Natural killer cell (primary cell): ENCODE measurements at places on chromosomes 4 and X. TPM values are rescaled to one million over a fixed set of nuclear protein-coding genes. Genes with fewer than 3 reads are reported as not detected.

CD40LG gene
- total RNA-seq, result not detected

NDP gene
- total RNA-seq, result not detected

SLC6A14 gene
- total RNA-seq, result not detected

SOX3 gene
- not detected for total RNA-seq

TCP11X2 gene
- total RNA-seq, result not detected

EGF gene
- total RNA-seq, result 1.1 TPM

GATA1 gene
- 0.41 TPM for total RNA-seq

TNMD gene
- not detected for total RNA-seq

SPATA4 gene
- total RNA-seq, result not detected

DGAT2L6 gene
- total RNA-seq, result not detected

ACOX3 gene
- 12.4 TPM for total RNA-seq

NDUFA1 gene
- total RNA-seq, result 54.9 TPM

ADH1B gene
- total RNA-seq, result not detected

PRDX4 gene
- total RNA-seq, result 13.5 TPM

XPNPEP2 gene
- 2.6 TPM for total RNA-seq

GLOD5 gene
- total RNA-seq, result not detected

ASB12 gene
- not detected for total RNA-seq

CCDC120 gene
- total RNA-seq, result 12.5 TPM

TRIML1 gene
- not detected for total RNA-seq

UGT2B15 gene
- total RNA-seq, result not detected

AFM gene
- total RNA-seq, result not detected

ZNF630 gene
- total RNA-seq, result 3.1 TPM

TMEM31 gene
- not detected for total RNA-seq

TRAPPC2 gene
- total RNA-seq, result 42.4 TPM

DNAAF6 gene
- total RNA-seq, result not detected

SSX2B gene
- total RNA-seq, result not detected

ARAP2 gene
- total RNA-seq, result 295 TPM

MAGEB2 gene
- not detected for total RNA-seq

IL21 gene
- total RNA-seq, result not detected

NXF2B gene
- not detected for total RNA-seq

AKAP14 gene
- total RNA-seq, result not detected

NAP1L5 gene
- total RNA-seq, result 16.1 TPM

ARR3 gene
- total RNA-seq, result not detected

RBM46 gene
- total RNA-seq, result not detected

FAM47A gene
- not detected for total RNA-seq

EXOC1L gene
- total RNA-seq, result not detected

LDB2 gene
- 13.6 TPM for total RNA-seq

SMIM10L2A gene
- total RNA-seq, result 0.27 TPM

TEC gene
- total RNA-seq, result 7.4 TPM

ANXA3 gene
- total RNA-seq, result not detected

SNCA gene
- 1.2 TPM for total RNA-seq

RPL9 gene
- 1,179 TPM for total RNA-seq

DMP1 gene
- not detected for total RNA-seq

UNC5C gene
- total RNA-seq, result not detected

CPEB2 gene
- total RNA-seq, result 29.0 TPM

NAP1L3 gene
- total RNA-seq, result 1.7 TPM
